CD4-positive, alpha-beta T cell treated with Interleukin-6 for 4 hours (primary cell): ENCODE measurements at places on chromosomes 6 and 20.

- no peak for DNase-seq
Observed at GRCh38 chr6:28436404-28436803, 6.9 kb downstream of the ZSCAN23 start.

DNA sequence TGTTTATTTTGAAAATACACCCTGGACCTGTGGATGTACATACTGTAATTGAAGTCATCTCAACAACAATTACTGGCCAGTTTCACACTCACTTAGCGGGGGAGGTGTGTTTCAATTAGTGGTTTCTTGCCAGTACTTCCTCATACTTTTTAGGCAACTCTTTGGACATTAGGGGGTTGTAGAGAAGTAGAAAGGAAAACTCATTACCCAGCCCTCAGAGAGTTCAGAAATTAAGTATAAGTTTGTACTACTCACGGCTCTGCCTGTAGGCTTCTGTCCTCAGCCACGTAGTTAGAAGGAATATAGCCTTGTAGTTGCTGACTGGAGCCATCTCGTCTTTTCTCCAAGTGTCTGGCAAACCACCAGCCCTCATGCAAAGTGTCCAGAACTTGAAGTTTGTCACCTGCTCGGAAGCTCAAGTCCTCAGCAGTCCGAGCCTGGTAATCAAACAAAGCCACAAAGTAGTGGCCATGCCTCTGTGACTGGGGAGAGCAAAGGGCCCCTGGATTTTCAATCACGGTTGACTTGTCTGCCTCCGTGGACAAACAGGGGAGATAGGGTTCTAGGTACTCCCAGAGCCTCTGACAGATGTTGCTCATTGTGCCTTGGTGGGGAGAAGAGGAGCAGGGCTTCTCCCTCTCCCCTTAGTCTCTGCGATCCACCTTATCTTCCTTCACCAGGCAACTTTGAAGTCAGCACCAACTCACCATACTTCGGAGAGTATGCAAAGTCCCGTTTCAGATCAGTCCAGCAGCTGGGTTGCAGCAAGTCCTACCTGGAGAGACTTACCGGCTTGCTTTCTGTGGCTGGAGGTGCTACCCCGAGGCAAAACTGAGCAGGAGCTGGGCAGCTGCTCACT lies 749 bp downstream of the FRK start:
- no peak for DNase-seq

GRCh38 chr6:13741365-13741764 lies 29.7 kb upstream of the RANBP9 start:
- DNase-seq = no peak

- DNase-seq = no peak
Observed at GRCh38 chr6:98844244-98845210, 10.2 kb downstream of the POU3F2 start.

GRCh38 chr20:36865076-36865860 lies 10.7 kb upstream of the TLDC2 start:
- no peak for DNase-seq

DNA sequence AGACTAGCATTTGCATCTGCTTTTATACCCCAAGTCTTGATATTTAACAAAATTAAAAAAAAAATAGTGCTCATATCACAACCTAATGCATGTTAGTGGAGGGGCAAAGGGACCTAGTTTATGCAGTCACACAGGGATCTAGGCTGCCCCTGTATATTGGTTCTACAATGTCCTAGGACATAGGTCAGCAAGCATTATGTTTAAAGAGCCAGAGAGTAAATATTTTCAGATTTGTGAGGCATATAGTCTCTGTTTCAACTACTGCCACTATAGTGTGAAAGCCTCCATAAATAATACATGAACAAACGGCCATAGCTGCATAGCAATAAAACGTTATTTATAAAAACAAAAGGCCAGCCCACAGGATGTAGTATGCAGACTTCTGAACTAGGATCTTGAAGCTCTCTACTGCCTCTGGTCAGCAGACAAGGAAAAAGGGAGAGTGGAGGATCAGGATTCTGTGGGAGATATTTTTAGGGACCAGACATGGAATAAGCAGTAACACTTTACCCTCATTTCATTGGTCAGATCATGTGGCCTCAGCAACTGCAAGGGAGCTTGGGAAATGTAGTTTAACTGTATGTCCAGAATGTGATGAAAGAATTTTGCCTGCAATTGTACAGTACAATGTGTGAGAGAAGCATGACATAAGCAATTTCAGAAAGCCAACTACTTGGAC lies 414.2 kb upstream of the SPTLC3 start:
- no peak for DNase-seq

DNA sequence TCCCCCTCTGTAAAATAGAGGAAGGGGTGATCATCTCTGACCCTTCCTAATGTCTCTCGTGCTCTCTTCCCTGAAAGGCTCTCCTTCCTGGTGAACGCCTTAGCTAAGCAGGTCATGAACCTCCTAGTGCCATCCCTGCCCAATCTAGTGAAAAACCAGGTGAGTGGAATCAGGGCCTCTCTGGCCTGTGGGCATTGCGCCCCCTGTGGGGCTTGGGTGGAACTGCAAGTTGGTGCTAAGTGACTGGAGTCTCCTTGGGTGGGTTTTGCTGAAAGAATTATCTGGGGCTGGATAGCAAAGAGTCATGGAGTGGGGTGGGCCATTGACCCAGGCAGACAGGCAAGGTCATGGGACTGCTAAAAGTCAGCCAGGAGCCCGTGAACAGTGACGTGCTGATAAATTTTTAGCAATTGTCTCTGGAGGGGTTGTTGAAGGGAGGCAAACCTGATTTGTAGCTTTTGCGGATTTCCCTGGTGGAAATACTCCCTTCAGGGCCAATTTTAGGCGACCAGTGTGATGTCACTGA lies 8.9 kb downstream of the BPIFB1 start:
- peak; percentile 67 for DNase-seq

GRCh38 chr6:142935553-142936517 lies 9.1 kb downstream of the HIVEP2 start:
- peak; percentile 39 for DNase-seq

DNA sequence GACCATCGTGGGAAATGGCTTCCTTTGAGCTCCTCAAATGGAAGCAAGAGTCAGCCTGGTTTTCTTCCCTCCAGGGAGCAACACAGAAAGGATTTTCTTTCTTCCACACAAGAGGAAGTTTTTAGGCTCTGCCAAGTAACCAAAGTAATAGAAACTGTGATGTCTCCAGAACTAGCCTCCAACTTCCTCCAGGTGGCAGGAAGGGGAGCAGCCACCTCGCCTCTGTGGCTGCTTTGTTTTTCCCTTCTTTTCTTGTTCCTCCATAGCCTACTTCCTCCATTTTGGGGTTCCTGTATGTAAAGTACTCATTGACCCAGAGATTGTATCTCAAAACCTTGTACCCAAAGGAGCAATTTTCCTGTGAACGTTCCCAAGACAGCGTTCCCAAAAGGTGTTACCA lies 32.7 kb upstream of the CCR6 start:
- DNase-seq = no peak
